Retina (tissue), 1 donor: ENCODE measurements at places on chromosomes 7 and 10.

GRCh38 chr7:37592366-37592765, 91.2 kb upstream of the GPR141 start:
- DNase-seq: no peak

GRCh38 chr7:148799893-148800555, 84.1 kb downstream of the EZH2 start:
- no peak for DNase-seq

- DNase-seq: no peak
Measured at GRCh38 chr7:95011995-95012394, 104.6 kb downstream of the PPP1R9A start.

GRCh38 chr7:25351761-25352160, 123.5 kb upstream of the NPVF start:
- DNase-seq: no peak

DNA sequence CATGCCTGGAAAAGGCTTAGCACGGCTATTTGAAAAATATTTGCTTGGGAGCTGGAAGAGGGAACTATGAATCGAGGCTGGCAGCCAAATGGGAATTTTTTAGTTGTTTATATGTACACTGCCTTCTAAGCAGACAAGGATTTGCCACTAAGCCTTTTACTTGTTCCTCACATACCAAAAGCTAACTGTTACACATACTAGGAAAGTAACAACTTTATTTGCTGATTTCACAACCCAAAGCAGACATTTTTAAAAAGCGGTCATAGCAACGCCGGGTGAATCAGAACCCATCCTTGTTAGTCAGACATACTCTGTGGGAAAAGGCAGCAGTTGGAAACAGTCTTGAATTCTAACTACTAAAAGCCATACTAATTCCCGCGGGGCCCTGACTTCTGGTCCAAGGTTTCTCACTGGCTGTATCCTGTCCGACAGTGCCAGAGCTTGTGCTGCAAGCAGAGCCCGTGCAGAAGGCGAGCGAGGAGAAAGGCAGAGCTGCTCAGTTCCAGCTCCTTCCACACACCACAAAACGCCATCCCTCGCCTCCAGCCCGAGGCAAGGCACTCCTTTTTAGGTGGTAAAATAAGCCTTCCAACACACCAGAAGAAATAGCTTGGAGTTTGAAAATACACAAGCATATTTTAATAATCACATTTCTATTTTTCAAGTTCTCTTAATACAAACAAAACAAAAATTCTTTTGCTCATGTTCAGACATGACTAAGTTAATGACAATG, 89.2 kb downstream of the RNF216 start:
- DNase-seq: peak; percentile 57

- peak; percentile 86 for DNase-seq
Measured at GRCh38 chr7:24979470-24979862, 512 bp downstream of the OSBPL3 start.

DNA sequence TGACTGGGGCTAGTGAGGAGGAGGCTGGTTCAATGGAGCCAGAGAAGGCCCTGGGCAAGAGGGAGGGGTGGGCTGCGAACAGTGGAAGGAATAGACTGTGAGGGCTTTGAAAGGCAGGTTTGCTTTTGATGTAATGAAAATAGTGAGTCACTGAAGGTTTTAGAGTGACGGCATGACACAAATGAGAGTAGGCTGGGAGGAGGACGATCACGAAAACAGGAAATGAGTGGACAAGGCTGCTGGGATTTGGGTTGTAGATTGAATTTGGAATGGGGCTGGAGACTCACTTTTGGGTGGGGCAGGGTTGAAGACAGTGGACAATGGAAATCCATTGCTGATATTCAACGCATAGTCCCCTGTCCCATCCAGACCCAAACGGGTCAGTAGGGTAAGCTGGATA, 139.6 kb downstream of the CDH23 start:
- DNase-seq: no peak

DNA sequence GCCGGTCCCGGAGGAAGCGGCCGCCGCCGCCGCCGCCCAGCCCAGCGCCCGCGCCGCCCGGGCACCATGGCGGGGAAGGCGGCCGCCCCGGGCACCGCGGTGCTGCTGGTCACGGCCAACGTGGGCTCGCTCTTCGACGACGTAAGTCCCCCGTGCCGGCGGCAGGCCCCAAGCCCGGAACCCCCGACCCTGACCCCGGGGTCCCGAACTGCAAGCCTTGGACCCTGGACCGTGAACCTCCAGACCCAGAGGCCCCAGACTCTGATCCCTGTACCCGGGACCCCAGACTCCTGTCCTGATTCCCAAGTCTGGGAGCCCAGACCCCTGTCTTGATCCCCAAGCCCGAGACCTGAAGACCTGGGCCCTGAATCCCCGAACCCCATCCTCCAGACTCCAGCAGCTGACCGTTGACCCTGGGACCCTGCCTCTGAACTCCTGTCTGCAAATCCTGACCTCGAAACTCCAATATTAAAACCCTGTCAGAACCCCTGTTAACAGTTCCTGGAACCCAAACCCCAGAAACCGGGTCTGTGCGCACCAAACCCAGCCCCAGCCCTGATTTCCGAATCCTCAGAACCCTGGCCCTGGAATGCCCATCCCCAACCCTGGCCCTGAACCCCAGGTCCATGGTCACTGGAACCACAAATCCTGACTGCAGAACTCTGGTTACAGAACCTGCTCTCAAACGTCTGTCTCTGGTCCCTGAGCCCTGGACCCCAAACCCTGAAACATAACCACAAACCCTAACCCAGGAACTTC, 623 bp downstream of the INPP5A start:
- no peak for DNase-seq

DNA sequence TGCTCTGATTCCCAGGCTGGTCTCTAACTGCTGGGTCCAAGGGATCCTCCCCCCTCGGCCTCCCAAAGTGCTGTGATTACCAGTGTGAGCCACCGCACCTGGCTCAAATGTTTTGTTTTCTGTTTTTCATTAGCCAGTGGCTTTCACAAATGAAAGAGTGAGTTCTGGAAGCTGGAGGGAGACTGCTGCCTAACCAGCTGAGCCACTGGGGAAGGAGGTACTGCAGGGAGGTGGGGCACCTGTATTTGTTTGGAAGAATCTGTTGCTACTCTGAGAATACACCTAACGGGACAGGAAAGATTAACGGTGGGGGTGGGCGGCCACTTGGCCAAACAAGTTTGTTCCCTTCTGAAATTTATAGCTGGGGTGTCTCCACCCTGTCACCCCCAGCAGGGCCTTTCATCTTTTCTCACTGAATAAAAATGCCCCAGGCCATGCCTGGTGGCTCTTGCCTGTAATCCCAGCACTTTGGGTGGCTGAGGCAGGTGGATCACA, 4.7 kb downstream of the STOX1 start:
- no peak for DNase-seq

DNA sequence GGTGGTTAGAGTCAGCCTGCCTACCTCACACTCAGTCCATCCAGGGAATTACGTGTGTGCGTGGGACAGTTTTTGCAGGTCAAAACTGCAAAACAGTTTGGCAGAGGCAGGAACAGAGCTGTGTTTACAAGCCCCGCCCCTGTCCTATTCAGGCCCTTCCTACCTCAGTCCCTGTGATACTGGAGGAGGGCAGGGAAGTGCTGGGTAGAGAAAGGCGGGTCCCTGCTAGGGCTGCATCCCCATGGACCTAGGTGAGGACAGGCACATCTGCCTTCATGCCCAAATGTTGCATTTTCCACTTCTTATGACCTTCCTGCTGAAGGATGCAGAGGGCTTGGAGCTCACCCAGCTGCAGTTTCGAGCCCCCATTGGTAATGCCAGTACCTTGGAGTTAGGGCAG, 25.1 kb downstream of the SBDS start:
- no peak for DNase-seq

- no peak for DNase-seq
Measured at GRCh38 chr10:128241023-128241422, 114.8 kb upstream of the MKI67 start.

- no peak for DNase-seq
Measured at GRCh38 chr10:110387983-110388686, 83.4 kb upstream of the SMNDC1 start.

GRCh38 chr10:88537322-88537721, 45.8 kb downstream of the RNLS start:
- DNase-seq: no peak

DNA sequence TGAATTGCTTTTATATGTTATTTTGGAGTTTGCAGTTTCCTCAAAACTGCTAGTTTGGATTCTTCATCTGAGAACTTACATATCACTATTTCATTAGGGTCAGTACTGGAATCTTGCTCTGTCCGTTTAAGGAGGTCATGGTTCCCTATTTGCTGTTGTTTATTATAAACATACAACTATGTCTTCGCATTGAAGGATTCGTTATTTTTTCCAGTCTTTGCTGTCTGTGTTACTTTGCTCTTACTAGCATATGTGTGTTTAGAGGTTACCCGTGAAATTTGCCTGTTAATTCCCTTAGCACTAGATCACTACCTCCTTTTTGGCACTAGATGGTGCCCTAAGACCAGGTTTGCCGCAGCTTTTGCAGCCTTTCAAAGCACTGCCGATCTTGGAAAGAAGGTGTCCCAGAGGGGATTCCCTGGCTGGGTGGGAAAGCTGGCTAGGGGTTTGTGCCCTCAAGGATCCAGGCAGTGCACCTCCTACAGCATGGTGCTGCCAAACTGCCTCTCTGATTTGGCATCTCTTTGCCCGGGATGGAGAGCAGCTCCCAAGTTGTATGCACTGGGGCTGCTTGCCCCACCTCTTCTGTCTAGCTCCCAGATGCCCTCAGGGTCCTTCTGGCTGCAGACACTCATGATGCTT, 103.1 kb upstream of the APBB1IP start:
- DNase-seq: peak; percentile 74

- DNase-seq: no peak
Measured at GRCh38 chr7:68309806-68310205, 1288.5 kb upstream of the AUTS2 start.

DNA sequence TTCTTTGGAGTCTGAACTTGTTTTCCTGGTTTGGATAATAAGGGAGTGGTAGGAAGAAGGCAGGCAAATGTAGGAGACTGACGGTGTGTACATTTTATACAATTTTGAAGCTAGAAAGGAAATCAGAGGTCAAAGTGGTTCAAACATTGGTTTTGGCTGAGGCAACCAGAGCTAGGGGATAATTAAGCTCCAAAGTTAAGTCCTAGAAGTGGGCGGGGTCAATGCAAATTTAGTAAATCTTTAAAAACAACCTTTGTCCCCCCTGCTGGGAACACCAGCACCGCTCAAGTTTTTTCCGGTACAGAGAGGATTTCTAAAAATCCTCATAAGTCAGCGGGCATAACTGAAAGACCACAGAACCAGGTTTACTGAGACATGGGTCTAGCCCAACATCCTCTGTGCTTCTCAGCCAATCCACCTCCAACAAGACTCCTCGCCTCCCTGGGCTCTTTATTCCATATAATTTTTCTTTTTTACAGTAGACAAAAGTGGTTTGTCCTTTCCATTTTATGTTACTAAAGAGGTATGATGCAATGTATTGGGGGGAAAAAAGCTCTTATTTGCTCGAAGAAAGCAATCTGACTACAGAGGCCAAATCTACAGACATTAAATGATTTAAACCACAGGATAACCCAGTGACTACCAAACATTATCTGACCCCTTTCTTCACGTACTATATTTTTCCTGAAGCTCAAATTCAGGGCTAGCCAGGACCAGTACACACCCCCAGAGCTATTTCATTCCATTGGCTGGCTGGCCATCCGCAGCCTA, 1.6 kb downstream of the GLUD1 start:
- peak; percentile 19 for DNase-seq

DNA sequence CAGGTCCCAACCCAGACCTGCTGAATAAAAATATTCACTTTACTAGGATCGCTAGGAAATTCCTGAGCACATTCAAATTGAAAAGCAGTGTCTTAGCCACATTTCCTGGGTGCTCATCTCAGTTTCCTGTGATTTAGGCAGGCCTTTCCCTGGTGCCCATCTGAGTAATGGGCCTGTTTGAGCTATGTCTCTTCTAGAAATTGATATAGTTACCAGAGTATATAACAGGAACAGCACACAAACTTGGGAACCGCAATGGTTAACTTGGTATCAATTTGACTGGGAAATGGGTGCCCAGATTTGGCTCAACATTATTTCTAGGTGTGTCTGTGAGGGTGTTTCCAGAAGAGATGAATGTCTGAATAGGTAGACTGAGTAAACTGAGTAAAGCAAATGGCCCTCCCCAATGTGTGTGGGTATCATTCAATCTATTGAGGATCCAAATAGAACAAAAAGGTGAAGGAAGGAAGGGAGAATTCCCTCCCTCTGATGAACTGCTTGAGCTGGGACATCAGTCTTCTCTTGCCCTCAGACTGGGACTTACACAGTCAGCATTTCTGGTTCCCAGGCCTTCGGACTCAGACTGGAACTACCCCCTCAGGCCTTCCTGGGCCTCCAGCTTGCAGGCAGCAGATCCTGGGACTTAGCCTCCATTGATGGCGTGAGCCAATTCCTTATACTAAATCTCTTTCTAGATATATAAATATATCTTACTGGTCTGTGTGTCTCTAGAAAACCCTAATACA, 99.1 kb downstream of the CCDC71L start:
- DNase-seq: no peak

GRCh38 chr10:52463826-52464225, 149.7 kb downstream of the DKK1 start:
- DNase-seq: no peak

GRCh38 chr10:103856797-103857170, 1.4 kb upstream of the SH3PXD2A start:
- DNase-seq: no peak

- no peak for DNase-seq
Measured at GRCh38 chr10:62588116-62588515, 213.9 kb downstream of the ZNF365 start.

DNA sequence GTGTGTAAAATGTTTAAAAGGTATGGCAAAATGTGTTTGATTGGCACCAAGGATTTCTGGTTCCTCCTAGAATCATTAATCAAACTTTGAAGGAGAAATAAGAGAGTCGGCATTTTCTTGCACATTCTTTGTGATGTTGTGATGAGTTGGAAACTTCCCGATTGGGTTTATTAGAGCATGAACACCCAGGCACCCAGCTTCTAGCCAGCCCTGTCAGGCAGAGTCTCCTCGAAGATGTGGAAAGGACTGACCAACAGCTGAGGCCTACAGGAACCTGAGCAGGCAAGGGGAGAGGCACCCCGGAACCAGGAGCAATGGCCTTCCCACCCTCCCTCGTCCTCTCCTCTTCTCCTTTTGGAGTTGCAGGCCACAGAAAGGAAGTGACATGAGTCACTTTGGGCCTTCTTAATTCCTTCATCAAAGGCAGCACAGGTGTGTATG, 68.7 kb downstream of the EGFR start:
- no peak for DNase-seq

GRCh38 chr7:79837915-79838314, 296.7 kb upstream of the GNAI1 start:
- no peak for DNase-seq

DNA sequence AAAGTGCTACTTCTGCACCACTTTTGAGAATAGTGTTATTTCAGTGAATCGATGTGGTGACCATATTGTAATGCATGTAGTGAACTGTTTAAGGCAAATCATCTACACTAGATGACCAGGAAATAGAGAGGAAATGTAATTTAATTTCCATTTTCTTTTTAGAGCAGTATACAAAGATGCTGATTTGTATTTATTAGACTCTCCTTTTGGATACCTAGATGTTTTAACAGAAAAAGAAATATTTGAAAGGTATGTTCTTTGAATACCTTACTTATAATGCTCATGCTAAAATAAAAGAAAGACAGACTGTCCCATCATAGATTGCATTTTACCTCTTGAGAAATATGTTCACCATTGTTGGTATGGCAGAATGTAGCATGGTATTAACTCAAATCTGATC, 110.4 kb downstream of the CFTR start:
- no peak for DNase-seq

GRCh38 chr7:33873981-33874750, 31.2 kb upstream of the BMPER start:
- no peak for DNase-seq

- no peak for DNase-seq
Measured at GRCh38 chr7:117848941-117849340, 24.3 kb downstream of the CTTNBP2 start.
